Stimulated activated CD8-positive, alpha-beta memory T cell treated with anti-CD3 and anti-CD28 coated beads, Interleukin-7, amount 100 ng/mL, for 1 hour (primary cell): ENCODE measurements at places on chromosomes 12 and 14.
A peak's percentile ranks its signal among the peaks of the same experiment; 100 is the strongest.

- DNase-seq = no peak
Measured at GRCh38 chr12:74412606-74413230, 124.9 kb upstream of the ATXN7L3B start.

DNA sequence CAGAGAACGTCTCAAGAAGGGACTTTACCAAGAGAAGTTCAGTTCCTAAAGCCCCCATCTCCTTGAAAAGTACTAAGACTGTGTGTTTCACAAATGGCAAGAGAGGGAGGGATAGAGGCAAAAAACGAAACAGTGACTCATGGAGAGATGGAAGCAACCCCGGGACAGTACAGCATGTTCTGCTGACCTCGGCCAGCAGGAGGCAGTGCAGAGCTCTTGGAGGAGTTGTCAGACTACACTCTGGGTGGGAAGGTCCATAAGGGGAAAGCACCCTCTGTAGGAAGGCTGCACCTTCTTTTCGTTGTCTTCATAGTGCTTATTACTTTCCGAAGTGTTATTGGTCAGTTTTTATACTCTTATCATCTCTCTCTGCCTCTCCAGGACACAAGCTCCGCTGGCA lies 525.2 kb upstream of the CCDC196 start:
- peak; percentile 26 for DNase-seq

GRCh38 chr14:103749452-103749851 lies 33.8 kb downstream of the ZFYVE21 start:
- DNase-seq = no peak

DNA sequence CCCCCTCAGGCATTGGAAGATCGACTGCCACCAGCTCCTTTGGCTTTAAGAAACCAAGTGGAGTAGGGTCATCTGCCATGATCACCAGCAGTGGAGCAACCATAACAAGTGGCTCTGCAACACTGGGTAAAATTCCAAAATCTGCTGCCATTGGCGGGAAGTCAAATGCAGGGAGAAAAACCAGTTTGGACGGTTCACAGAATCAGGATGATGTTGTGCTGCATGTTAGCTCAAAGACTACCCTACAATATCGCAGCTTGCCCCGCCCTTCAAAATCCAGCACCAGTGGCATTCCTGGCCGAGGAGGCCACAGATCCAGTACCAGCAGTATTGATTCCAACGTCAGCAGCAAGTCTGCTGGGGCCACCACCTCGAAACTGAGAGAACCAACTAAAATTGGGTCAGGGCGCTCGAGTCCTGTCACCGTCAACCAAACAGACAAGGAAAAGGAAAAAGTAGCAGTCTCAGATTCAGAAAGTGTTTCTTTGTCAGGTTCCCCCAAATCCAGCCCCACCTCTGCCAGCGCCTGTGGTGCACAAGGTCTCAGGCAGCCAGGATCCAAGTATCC lies 288.7 kb downstream of the NAV3 start:
- no peak for DNase-seq

DNA sequence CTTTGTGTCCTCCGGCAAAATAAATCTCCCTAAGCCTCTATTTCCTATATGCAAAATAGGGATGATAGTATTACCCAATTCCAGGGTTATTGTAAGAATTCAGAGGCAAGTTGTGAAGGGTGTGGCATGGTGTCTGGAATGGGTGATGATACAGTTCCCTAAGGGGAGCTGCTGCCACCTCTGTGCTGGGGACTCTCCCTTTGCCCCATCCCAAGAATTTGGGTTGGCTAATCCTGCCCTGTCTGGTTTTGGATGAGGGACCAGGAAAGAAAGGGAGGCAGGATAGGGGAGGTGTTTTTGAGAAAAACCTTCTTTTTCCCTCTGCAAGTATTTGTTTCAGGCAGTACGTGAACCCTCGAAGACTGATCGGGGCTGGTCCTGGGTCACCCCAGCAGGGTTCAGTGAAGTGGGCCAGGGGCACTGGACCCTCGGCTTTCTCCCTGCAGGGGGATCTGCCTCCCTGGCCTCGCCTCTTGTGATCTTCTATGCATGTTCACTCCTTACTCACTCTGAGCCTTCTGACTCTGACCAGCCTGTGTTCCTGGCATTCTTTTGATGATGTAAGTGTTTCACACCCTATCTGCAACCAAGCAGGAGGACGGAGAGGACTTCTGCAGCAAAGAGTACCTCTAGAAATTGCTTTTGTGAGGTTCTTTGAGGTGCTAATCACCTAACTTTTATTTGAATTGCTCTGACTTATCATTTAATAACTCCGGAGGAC lies 60.8 kb downstream of the RASSF3 start:
- no peak for DNase-seq

GRCh38 chr14:105974902-105975301 lies 448.5 kb downstream of the TMEM121 start:
- peak; percentile 52 for DNase-seq

DNA sequence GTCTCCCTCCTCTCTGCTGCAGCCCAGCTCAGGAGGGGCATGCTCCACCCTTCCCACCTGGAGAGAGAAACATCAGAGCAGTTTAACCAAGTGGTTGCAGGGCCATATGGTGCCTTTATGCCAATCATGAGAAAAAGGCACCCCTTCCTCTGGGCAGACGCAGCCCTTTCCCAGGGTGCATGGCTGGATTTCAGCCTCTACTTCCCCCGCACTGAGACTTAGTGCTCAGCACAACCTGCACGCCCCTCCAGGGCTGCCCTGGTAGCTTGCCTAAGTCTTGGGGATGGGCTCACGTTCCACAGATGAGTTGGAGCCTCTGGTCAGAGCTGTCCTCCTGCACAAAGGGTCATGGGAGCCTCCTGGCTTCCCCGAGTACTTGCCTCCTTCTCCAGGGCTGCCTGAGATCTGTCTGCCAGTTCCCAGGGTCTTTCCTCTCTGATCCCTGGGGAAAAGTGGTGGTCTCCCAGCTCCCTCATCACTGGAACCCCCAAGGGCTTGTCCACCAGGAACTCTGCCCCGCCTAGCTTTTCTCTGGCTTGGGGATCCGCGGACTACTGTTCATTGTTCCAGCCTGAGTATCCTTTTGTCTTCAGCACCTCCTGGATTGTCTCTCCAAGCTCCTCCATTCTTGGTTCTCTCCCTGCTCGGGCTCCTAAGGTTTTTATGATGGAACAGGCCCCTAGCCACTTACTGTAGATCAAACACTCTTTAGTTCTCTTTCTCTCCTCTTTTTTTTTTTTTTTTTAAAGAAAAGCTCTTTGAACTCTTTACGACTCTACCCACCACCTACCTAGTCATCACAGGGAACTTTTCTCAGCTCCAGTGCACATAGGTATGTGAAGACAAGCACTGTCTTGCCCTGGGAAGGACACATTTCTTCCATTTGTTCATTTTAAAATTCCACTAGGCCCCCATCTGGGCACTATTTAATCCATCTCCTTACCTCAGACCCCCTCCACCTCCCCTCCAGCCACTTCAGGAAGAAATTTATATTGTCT lies 6.1 kb upstream of the KRT74 start:
- DNase-seq = no peak

- no peak for DNase-seq
Measured at GRCh38 chr12:58727521-58727920, 192.8 kb downstream of the LRIG3 start.

- DNase-seq = no peak
Measured at GRCh38 chr12:132448463-132448820, 41.5 kb upstream of the FBRSL1 start.

DNA sequence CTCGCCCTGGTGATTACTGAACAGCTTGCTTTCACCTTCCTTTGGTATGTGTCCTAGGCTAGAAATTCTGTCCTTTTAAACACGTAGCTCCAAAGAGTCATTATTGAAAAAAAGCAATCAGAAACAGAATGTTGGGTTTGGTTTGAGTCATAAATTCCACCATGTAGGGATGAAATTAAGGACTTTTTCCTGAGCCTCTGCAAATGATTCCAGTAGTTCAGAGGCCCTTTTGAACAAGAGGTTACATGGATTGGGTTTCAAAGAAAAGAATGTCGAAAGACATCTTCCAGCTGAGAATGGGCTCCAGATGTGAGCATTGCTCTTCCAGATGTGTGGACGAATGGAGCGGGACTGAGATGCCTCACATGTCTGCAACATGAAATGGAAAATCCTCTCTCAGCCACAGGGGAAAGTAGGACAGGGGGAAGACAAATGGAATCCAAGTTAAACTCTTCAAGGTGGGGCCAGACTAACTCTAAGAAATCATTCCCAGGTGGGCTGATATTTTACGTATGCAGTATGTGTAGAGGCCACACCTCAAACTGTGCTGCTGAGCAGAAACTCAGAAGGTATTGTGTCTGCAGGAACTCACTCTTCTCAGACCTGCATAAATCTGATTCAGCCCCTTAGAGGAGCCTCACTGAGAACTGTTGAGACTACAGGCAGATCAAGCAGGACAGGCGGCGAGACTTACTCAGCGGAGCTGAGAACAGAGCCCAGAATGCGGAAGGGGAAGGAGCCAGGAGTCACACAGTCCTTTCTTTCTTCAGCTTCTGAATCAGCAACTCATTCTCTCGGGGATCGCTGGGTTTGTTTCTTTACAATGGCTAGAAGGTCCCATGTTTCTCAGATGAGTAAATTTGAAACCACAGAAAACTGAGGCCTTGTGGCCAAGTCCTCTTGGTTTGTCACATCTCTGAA lies 23.3 kb upstream of the EMP1 start:
- no peak for DNase-seq

DNA sequence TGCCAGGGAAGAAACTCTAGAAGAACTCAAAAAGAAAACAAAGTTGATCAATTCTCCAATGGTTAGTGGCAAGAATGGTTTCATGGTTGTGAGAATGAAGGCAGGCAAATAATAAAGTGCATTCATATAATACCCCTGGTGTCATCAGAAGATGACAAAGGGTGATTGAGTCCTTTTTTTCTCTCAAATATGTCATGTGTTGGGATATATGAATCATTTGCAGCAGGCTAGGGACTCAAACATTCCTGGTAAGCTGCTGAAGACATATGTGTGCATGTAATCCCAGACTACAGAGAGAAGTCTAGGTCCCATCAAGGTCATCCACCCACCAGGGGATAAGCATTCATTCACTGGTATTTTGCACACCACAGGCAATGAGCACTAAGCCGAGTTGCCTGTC lies 82.4 kb upstream of the MYF6 start:
- DNase-seq = no peak

DNA sequence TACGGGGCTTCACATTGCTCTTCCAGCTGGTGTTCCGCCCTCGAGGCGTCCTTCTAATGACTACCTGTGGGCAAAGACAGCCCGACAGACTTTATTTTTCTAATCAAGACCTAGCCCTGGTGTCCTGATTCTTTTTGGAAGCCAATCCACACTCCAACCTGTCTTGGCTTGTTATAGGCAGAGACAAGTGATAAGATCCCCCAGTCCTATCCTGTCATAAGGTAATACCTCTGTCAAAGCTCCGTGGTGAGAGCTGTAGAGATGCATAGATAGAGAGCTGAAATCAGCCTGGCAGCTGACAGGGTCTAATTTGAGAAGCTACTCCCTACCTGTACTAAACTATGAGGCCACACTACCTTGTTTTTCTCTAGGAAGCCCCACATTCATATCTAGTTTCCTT lies 11.5 kb upstream of the WNK1 start:
- no peak for DNase-seq

DNA sequence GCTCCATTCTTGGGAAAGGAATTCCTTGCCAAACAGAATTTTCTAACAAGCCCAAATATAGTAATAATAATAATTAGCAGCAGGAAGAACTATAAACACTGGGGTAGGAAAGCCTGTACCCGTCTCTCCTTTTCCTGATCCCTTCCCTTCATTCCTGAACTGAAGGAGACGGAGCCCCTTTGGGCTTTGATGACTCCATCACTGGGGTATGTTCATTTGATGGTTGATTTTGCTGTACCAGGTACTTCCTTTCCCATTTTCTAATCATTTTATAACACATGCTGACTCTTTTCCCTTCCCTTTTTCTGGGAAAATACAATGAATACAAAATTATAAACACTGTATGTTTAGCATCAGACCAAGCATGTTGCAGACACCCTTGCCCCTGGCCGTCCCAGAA lies 3.6 kb upstream of the RCOR1 start:
- no peak for DNase-seq

DNA sequence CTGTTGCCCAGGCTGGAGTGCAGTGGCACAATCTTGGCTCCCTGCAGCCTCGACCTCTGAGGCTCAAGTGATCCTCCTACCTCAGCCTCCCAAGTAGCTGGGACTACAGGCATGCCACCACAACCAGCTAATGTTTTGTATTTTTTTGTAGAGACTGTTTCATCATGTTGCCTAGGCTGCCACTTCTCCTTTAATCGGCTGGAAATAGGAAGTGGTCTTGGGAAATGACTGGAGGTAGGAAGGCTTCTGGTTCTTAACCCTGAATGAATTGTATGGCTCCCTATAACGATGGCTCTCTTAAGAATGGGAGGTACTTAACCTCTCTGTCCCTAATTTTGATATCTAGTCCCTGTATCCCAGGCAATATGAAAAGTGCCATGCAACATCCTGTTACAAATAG lies 113.9 kb upstream of the USP15 start:
- DNase-seq = no peak
